ENCODE measurements at places on chromosomes 11 and 22. TPM values are rescaled to one million over a fixed set of nuclear protein-coding genes. Genes with fewer than 3 reads are reported as not detected.

Gene RFPL1
- total RNA-seq = not detected

Gene PRAME
- not detected for total RNA-seq

Gene IL18
- 12.3 TPM for total RNA-seq

Gene PAX6
- 0.68 TPM for total RNA-seq

Gene LIPT2
- total RNA-seq = 12.9 TPM

Gene CFAP68
- 9.7 TPM for total RNA-seq

Gene OR4C3
- not detected for total RNA-seq

Gene GAL
- total RNA-seq = not detected

Gene OR5D14
- total RNA-seq = not detected

Gene ZNF202
- total RNA-seq = 10.9 TPM

Gene SAA4
- not detected for total RNA-seq

Gene MRGPRX3
- total RNA-seq = 0.78 TPM

Gene RFPL2
- not detected for total RNA-seq

Gene RAB36
- total RNA-seq = 3.5 TPM

Gene RAB6A
- 247 TPM for total RNA-seq

Gene CCDC15
- total RNA-seq = 1.2 TPM

Gene ASPHD2
- total RNA-seq = 2.6 TPM

Gene VSIG10L2
- not detected for total RNA-seq

Gene APOL5
- not detected for total RNA-seq

Gene HORMAD2
- total RNA-seq = not detected

Gene TSGA10IP
- total RNA-seq = not detected

Gene CDPF1
- total RNA-seq = 8.1 TPM
